Stomach (tissue), 19 donors: ENCODE measurements at places on chromosomes 7 and 10. TPM values are rescaled to one million over a fixed set of nuclear protein-coding genes. Genes with fewer than 3 reads are reported as not detected.

Gene SLIT1
- total RNA-seq = 0.73 TPM

Gene KIAA1217
- total RNA-seq = 17.7 TPM

Gene FGF8
- not detected for total RNA-seq

Gene FZD8
- 12.1 TPM for total RNA-seq

Gene FRAT1
- 1.8 TPM for total RNA-seq

Gene EBLN1
- total RNA-seq = not detected

Gene ACHE
- total RNA-seq = not detected

Gene MYH16
- total RNA-seq = not detected

Gene PLEKHS1
- total RNA-seq = 2.9 TPM

Gene TSPAN12
- 26.6 TPM for total RNA-seq

Gene IKZF1
- total RNA-seq = 139 TPM

Gene TEX47
- total RNA-seq = not detected

Gene IDI2
- not detected for total RNA-seq

Gene LLCFC1
- not detected for total RNA-seq

Gene PRXL2A
- 56.8 TPM for total RNA-seq

Gene CHAT
- not detected for total RNA-seq

Gene ADRA2A
- 0.58 TPM for total RNA-seq

Gene AGAP5
- total RNA-seq = 8.7 TPM

Gene ENO4
- total RNA-seq = 2.2 TPM

Gene GOLGA7B
- total RNA-seq = 1.8 TPM

Gene SLC39A12
- not detected for total RNA-seq

Gene ICA1
- total RNA-seq = 159 TPM

Gene OR6B1
- not detected for total RNA-seq
